ENCODE measurements at places on chromosomes 2 and 18.

- DNase-seq, result no peak
Observed at GRCh38 chr2:65420712-65421431, 11.5 kb downstream of the SPRED2 start.

- no peak for DNase-seq
Observed at GRCh38 chr2:60741576-60741975, 14.5 kb upstream of the PAPOLG start.

DNA sequence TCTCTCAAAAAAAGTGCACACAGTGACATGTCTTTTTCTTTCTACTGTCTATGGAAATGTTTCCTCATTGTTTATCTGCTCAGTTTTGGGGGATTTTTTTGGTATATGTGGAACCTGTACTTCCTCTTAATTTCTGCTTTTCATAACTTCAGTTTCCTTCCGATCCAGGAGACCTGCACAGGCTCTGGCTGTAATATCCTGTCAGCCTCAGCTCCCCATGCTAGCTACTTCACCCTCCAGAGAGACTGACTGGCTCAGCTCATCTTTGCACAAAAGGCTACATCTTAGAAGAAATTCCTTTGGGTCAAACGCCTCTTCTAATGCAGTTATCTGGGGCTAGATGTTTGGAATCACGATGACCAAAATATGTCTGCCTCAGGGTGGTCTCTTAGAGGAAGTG, 378.4 kb downstream of the RND3 start:
- DNase-seq, result no peak

DNA sequence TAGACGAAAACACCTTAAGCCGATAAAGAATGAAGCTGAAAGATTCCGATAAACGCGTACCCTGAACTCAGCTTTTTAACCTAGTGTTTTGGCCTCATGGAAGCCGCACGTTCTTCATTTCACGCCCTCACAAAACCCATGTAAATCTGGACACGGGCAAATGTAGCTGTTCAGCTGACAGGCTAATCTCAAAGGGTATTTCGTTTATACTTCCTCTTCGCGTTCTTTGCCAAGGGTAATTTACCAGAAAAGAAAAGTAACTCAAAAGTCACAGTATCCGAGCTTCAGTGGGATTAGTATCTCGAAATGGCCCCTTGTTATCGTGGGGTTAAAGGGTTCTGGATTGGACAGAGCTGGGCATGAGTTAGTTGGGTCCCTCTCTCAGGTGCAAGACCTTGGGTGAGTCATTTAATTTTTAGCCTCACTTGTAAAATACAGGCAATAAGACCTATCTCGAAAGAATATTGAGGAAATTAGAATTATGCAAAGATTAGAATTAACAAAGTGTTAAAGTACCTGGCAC, 22.0 kb upstream of the STPG4 start:
- no peak for DNase-seq

DNA sequence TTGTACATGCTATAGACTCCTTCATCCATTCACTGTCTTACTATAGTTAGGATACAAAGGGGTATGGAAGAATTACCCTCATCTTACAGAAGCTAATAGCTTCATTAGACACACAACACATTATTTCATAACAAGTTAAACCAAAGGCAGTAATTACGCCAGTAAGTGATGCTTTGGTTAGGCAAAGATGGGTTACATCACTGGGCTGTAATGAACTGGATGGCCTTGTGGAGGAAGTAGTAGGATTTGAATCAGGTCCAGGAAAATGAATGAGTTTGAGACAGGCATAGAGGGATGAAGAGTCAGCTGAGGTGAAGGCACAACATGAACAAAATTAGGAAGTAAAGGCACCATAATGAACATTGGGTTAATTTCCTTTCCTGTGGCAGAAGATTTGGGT, 80.1 kb downstream of the SOCS6 start:
- no peak for DNase-seq

All from GOT3 (cell line).